ENCODE measurements at places on chromosomes 13 and 19.

- DNase-seq: no peak
Measured at GRCh38 chr19:47650700-47651099, 41.8 kb downstream of the BICRA start.

GRCh38 chr19:1237754-1238368 is at the start of gene CBARP:
CBARP (minus strand) TSS chr19:1238005; CDS start chr19:1236100, 1,905 bp downstream.
- no peak for DNase-seq

GRCh38 chr13:105936816-105937215 is 598.6 kb downstream of the EFNB2 start:
- no peak for DNase-seq

- no peak for DNase-seq
Measured at GRCh38 chr19:19214892-19215291, 3.1 kb downstream of the NCAN start.

DNA sequence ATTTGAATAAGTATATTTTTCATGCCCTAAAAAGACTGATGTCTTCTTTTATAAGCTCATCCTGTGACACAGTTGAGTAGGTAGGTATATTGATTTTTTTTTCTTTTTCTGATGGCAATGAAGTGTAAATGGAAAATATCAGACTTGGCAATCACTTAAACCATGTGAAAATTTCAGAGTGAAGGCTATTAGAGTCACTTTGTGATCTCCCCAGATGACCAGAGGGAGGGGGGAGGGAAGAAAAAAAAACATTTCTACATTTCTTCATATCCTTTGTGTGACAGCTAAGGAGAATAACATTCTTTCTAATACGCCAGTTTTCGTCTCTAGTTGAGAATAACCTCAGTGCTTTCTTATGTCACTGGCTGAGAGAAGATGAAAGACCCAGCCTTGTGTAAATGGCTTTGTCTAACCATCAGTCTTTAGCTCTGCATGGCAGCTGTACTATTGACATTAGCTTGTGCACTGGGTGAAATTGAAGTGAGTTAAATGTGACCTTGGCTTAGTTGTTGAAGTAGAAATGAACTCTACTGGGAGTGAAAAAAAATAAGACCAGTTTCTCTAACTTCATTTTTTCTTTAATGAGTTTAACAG is 332.1 kb upstream of the DACH1 start:
- DNase-seq: no peak

DNA sequence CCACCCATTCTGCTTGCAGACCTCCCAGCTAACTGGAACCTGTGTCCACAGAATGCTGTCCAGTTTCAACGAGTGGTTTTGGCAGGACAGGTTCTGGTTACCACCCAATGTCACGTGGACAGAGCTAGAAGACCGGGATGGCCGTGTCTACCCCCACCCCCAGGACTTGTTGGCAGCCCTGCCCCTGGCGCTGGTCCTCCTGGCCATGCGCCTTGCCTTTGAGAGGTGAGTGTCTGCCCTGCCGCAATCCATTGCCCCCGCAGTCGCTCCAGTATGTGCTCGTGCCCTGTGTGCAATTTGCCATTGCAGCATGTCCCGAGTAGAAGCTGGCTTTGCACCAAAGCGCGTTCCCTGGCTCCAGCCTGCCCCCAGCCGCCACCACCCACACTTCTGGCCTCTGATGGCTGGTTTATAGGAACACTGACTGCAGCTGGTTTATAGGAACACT is 41.9 kb downstream of the CERS4 start:
- no peak for DNase-seq

GRCh38 chr13:38519229-38519911 is 167.5 kb upstream of the FREM2 start:
- no peak for DNase-seq

- no peak for DNase-seq
Measured at GRCh38 chr19:29705706-29706105, 9.4 kb downstream of the C19orf12 start.

- DNase-seq: no peak
Measured at GRCh38 chr13:30923418-30923817, 9.0 kb upstream of the TEX26 start.

GRCh38 chr13:114269281-114269770 is 12.1 kb upstream of the UPF3A start:
- DNase-seq: no peak

GRCh38 chr19:12287958-12288500 is 6.7 kb downstream of the ZNF44 start:
- no peak for DNase-seq

DNA sequence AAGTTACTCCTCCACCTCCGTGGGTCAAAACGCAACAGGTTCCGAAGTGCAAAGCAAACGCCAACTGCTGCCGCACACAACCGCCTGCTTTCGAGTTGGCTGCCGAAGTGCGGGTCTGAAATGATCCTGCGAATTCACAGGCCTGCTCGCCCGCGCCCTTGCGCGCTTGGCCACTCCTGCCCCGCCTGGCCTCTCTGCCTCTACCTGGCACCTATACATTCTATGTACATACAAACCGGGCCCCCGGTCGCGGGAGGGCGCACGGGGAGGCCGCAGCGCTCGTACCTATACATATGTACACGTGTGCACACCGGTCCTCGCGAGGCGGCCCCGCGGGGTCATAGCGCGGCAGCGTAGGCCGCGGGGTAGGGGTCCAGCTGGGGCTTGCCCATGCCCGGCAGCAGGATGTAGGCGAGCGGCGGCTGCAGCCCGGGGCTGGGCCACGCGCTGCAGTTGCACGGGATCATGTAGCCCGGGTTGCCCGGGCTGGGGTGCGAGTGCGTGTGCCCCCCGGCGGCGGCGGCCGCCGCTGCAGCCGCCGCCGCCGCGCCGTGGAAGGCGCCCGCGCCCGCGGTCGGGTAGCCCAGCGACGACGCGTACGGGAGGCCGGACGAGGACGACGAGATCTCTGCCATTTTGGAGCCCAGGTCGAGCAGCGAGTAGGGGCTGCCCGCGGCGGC is 1.3 kb downstream of the SOX21 start:
- no peak for DNase-seq

- DNase-seq: no peak
Measured at GRCh38 chr19:3673506-3674439, 26.5 kb downstream of the PIP5K1C start.

DNA sequence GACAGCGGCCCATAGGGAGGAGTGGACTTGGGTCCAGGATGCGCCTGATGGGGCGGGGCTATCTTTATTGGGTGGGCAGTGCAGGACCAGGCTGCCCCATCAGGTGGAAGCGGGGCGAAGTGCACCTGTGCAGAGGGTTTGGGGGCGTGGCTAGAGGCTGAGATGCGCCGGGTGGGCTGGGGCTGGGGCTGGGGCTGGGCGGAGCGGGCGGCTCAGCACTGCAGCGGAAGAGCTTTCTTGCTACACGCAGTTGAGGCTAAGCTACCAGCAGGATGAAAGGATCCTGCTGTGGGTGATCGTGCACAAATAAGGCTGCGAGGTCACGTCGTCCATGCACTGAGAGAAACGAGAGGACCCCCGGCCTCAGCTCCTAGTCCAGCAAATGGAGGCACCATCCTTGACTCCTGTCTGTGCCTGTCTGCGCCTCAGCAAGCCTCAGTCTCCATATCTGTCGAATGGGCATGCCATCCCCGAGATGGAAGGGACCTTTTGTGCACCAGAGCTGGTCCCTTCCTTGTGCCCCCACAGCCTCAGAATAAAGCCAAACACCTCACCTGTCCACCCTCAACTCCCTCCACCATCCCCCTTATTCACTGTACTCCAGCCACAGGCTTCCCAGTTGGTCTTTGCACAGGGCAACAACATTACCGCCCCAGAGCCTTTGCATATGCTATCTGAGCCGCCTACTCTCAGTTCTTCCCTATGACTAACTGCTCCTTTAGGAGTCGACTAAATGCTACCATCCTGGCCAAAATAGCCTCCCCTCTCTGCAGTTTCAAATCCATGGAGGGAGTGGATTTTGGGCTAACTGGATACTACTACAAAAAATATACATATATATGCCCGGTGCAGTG is 21.0 kb upstream of the HOMER3 start:
- no peak for DNase-seq

GRCh38 chr19:12244370-12244769 is 50.3 kb downstream of the ZNF44 start:
- DNase-seq: no peak

- DNase-seq: no peak
Measured at GRCh38 chr13:80821466-80821865, 480.5 kb upstream of the SPRY2 start.

DNA sequence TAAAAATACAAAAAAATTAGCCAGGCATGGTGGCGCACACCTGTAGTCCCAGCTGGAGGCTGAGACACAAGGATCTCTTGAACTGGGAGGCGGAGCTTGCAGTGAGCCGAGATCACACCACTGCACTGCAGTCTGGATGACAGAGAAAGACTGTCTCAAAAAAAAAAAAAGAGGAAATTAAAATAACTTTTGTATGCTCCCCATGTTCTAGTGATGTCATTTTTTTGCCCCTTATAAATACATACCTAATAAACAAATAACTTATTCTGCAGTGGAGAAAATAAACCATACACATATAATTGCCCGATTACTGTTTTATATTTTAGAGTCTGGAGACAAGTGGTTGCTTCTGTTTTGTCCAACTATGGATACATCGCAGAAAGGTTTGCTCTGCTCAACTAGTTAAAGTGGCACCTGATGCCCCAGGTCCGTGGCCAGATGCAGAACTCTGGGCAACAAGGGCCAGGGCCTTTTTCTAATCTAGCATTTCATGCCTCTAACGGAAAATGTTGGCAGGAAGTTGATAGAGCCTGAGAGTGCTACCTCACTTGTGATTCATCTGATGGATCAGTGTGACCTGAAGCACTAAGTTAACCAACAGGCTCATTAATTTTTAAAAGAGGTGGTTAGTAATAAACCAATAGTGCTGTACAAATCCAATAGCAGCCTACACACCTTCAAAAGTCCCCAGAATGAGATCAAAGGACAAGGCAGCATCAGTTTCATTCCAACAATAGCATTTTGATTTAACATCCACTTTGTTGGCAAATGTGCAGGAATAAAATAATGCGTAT is 18.8 kb downstream of the UBE2L5 start:
- no peak for DNase-seq

DNA sequence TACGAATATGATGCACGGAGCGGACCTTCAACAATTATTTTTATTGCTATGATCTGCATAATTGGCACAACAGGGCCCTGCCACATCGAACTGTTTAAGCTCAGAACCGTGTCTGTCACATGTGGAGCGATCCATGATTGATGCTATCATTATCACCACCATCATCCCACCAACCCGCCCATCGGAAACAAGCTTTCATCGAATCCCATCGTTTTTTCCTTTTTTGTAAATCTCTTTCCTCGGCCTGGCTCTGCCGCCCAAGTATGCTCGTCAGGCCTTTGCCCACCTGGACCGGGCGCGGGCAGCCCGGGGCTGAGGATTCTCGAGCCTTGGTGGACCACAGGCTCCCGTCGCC is 533 bp upstream of the DCAF15 start:
- no peak for DNase-seq

DNA sequence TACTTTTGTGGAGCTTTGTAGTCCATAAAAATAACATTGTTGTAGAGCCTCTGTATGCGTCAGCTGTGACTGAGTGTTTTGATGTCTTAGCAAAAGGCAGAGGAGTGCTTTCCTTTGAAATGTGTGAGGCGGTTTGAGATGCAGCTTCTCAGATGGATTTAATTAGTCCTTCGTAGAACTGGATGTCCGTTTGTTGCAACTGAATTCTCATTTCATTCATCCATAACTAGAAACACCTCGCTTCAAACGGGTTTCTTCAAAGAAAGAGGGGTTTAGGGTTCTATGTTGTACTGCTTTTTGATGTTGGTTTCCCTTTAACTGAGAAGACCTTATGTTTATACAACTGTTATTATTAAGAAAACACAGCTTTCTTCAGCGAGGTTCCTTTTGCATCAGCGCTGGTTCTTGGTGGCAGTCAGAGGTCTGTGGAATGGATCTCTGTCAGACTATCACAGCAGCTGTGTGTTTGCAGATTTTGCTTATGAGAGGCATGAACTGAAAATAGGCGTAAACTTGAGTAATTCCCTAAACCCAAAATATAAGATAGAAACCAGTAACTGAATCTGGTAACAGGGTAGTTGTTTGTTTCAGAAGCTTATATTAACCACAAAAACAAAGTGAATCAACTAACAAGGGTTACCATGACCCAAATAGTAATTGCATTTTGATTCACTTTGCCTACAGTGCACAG is 194.4 kb downstream of the GGACT start:
- DNase-seq: peak; percentile 90

- DNase-seq: no peak
Measured at GRCh38 chr13:79382545-79383275, 23.3 kb downstream of the RBM26 start.

GRCh38 chr13:72931311-72931710 is 127.5 kb upstream of the KLF5 start:
- DNase-seq: no peak

GRCh38 chr19:49643466-49643865 is 1.5 kb downstream of the SCAF1 start:
- no peak for DNase-seq

- DNase-seq: peak; percentile 98
Measured at GRCh38 chr13:109154966-109155761, 525.8 kb downstream of the MYO16 start.

- peak; percentile 41 for DNase-seq
Measured at GRCh38 chr13:95536632-95537241, 15.8 kb upstream of the CLDN10 start.

GRCh38 chr13:113641426-113641825 is 16.6 kb downstream of the ATP4B start:
- no peak for DNase-seq

GRCh38 chr19:7676376-7676775 is 514 bp upstream of the MCEMP1 start:
- DNase-seq: no peak

DNA sequence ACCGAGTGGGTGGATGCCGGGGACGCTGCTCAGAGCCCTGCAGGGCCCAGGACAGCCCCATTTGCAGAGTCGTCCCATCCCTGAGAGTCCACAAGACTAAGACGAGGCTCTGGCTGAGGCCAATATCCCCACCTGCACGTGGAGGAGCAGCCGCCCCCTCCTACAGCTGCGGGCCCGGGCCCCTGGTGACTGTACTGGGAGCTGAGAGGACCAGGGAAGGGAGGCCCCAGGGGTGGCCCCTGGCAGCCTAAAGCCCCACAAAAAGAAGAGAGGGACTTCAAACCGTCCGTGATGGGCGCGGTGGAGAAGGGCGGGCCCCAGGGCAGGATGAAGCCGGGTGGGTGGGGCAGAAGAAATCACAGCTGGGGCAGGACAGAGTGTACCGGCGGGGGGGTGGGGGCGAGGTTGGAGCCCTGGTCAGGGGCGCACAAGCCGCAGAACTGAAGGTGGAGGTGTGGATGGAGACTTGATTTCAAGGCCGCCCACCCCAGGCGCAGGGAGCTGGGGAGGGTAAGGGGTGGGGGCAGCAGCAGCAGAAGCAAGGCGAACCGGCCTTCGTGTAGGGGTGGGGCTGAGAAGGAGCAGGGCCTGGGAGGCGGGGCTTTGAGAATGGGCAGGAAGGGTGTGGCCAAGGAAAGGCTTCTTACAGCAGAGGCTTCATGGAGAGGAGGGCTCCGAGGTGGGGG is 12.9 kb downstream of the CFD start:
- peak; percentile 76 for DNase-seq

DNA sequence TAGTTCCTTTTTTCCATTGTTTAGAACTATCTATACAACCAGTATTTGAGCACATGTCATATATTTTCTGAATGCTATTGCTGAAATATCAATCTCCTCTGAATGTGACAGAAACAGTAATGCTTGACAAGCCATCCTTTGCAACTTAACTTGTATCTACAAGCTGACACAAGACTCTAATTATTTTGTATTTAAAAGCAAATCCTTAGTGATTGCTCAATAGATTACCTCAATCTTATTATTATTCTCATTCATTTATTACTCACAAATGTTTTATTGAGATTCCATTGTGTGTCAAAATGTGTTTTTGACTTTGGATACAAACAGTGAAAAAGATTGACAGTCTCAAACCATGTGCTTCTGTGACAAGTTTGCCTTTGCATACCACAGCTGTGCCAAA is 787.8 kb upstream of the PRR20A start:
- no peak for DNase-seq

GRCh38 chr19:11581740-11582139 is 4.3 kb upstream of the ACP5 start:
- no peak for DNase-seq

Data from HCEC 1CT (cell line).